ENCODE measurements at places on chromosomes 7 and 10.

- no peak for DNase-seq
These were observed 35.5 kb upstream of the CABCOCO1 start for GRCh38 chr10:61627266-61627665.

DNA sequence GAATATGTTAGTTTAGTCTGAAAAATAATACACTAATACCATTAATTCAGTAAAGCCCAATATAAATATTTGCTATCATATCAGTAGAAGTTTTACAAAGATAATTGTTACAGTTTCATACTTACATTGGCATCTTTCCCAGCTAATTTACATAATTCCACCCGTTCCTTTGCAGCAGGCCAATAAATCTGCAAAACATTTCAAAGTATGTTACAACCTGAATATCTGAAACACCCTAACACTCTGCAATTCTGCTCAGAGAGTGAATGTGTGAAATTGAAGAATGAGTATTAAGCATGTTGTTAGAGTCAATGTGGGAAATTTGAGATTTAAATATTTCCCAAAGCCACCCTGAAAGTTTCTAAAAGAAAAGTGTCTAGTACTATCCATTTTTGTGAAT lies 105.5 kb downstream of the SEMA3D start:
- no peak for DNase-seq

- DNase-seq, result no peak
These were observed 657 bp upstream of the TMEM178B start for GRCh38 chr7:141073173-141073640.

GRCh38 chr10:125084614-125085257 lies 75.6 kb downstream of the CTBP2 start:
- DNase-seq, result no peak

GRCh38 chr10:18216482-18216881 lies 76.3 kb downstream of the CACNB2 start:
- no peak for DNase-seq

- DNase-seq, result no peak
These were observed 38.2 kb upstream of the CFAP46 start for GRCh38 chr10:132980426-132981172.

DNA sequence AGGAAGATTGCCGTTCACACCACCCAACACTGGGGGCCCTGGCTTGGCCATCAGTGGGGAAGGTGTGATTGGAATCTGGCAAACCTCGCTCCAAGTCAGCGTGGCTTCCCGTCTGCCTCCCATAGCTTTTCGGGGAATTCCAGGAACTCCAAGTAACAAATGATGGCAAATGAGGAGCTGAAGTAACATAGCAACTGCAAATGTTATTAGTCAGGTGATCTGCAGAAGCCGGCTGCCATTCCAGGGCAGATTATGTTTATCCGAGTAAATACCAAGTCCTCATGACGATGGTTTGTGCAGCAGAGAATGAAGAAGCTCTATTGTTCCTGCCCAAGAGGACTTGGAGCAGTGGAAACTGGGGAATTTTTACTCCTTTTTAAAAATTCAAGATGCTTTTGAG lies 270.5 kb upstream of the PODXL start:
- no peak for DNase-seq

DNA sequence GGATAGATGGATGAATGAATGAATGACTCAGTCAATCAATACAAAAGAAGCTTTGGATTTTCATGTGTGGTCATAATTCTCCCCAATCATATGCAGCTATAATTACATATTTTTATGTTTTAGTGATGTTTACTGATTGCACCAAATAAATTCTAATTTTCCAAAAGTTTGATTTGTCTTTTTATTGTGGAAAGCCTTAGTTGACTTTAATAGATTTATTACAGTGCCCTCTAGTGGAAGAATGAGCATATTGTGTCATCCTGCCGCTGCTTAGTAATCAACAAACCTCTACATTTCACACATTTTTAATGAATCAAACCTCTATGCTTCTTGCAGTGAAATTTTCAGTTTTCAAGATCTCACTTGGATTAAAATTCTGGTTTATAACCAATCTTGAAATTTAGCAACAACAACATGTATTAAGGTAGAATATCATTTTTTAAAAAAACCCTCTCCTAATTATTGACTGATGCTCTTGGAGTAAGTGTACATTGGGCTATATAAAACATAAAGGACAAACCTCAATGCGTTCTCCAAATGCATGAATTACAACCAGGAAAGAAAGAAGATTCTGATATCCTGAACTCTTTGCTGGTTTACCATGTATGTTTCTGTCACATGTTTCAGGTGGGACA lies 55.6 kb upstream of the PNLIP start:
- no peak for DNase-seq

DNA sequence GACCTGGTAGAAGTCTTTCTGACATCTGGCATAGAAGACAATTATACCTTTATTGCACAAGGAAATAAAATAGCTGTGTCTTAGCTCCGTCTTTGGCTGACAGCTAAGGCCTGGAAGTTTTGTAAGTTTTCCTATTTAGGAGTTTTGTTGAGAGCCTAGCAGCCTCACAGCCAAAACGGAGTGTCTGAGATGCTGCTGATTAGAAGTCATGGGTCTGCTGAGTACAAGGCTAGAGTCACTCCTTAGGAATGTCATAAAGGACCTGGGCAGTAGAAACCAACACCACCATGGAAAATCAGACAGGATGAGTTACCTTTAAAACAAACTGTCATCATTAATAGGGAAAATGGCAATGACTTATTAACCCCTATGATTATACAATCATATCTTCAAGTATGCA lies 442.5 kb downstream of the KCNMA1 start:
- no peak for DNase-seq

DNA sequence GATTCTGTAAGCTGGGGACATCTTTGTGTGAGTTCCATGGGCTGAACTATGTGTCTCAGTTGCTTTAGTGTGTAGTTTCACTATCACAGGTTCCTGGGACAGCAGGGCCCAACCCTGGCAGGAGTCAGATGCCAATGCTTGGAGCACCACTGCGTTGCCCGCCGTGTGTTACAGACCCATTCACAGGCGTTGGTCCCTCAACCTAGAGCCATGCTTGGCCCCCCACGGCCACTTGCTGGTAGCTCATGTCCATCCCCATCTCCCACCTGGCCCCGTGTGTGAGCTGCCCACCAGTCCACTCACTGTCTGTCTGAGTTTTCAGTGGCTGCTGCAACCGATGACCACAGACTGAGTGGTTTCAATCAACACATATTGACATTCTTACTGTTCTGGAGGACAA lies 546.9 kb downstream of the TCERG1L start:
- no peak for DNase-seq

GRCh38 chr7:48158404-48158803 lies 12.9 kb upstream of the ABCA13 start:
- no peak for DNase-seq

GRCh38 chr7:48760528-48761265 lies 163.7 kb upstream of the CDC14C start:
- no peak for DNase-seq

- no peak for DNase-seq
These were observed 5.4 kb downstream of the ZC3HAV1 start for GRCh38 chr7:139104091-139104450.

DNA sequence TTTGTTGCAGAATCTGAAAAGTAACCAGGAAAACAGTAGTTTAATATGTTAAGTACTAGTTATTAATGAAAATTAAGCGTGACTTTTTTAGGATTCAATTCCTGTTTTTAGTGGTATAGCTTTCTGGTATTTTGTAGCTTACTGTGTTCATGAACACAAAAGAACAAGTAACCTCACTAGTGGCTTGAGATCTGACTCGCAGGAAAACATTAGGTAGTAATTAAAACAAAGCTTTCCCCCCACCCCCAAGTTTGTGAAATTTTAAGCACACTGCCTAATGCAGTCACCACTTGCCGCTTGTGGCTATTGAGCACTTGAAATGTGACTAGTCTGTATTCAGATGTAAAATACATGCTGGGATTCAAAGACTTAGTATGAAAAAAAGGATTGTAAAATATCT lies 102.5 kb upstream of the RPA3 start:
- DNase-seq, result no peak

- DNase-seq, result no peak
These were observed 25.2 kb upstream of the ITPRID1 start for GRCh38 chr7:31488562-31489203.

GRCh38 chr7:150968056-150968733 lies 9.9 kb downstream of the KCNH2 start:
- DNase-seq, result no peak

DNA sequence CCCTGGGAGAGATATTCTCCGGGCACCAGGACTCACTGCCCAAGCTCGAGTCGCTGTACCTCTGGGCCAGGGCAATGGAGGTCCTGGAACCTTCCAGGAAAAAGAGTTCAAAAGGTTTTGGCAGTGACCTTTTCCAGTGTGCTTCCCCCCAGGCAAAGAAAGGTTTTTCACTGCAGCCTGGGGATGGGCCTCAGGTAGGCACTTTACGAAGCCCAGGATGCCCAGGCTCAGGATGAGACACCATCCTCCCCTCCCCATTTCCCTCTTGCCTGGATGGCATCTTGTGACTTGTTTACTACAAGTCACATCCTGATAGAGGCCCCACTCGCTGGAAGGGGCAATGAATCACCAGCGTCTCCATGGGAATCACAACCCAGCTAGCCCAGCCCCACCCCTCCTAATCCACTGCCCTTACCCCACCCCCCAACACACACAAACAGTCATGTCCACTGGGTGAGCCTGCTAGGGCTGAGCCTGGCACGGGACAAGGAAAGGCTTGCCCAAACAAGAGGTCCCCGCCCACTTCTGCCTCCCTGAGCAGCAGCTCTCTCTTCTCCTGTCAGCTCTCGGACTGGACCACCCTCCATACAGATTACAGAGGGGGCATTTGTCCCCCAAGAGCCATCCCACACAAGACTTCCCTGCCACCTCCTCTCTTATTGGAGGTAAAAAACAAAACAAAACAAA lies 93.8 kb upstream of the SMNDC1 start:
- no peak for DNase-seq

- DNase-seq, result no peak
These were observed 148.0 kb downstream of the NRCAM start for GRCh38 chr7:108308276-108308675.

DNA sequence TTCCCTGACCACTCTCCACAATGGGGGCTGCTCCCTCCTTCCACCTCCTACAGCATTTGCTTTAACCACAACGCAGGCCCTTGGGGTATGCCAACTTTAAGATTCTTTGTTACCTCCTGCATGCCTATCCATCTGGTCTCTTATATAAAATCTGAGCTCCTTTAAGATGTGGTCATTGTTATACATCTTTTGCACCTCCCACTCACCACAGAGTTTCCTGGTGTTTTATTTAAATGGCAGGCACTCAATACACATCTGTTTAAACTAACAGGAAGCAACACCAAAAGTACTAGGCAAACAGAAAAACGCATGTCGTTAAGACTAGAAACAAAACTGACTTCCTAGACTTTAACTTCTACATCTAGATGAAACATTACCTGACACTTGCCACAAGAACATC lies 36.3 kb downstream of the SLC25A13 start:
- DNase-seq, result no peak

- no peak for DNase-seq
These were observed 51.3 kb upstream of the TCF7L2 start for GRCh38 chr10:112898540-112899390.

- DNase-seq, result no peak
These were observed 386.9 kb upstream of the AUTS2 start for GRCh38 chr7:69211336-69211735.

- no peak for DNase-seq
These were observed 779.4 kb upstream of the LRRN3 start for GRCh38 chr7:110311556-110311955.

GRCh38 chr7:155652156-155653114 lies 8.0 kb downstream of the RBM33 start:
- no peak for DNase-seq

DNA sequence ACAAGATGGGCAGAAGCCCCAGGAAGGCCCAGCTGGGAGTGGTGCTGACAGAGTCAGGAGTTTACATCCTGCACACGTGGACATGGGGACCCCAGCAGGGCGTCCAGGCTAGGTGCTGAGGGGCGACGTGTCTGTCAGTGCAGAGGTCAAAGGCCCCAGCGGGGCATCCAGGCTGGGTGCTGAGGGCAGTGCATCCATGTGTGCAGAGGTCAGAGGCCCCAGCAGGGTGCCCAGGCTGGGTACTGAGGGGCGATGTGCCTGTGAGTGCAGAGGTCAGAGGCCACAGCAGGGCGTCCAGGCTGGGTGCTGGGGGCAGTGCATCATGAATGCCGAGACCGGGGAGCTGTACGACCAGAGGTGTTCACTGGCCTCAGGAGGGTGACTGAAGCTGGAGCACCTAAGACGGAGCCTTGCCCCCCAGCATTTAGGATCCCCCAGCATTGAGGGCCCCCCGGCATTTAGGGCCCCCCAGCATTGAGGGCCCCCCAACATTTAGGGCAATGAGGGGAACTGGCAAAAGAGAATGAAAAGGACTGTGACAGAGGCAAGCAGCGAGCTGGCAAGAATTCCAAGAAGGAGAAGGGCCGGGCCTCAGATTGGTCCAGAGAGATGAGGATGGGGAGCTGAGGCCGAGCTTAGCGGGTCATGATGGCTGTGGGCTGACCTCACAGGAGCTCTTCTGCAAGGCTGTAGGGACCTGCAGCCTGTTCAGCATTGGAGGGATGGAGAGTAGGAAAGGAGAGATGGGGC lies 474.9 kb downstream of the PTPRN2 start:
- no peak for DNase-seq

DNA sequence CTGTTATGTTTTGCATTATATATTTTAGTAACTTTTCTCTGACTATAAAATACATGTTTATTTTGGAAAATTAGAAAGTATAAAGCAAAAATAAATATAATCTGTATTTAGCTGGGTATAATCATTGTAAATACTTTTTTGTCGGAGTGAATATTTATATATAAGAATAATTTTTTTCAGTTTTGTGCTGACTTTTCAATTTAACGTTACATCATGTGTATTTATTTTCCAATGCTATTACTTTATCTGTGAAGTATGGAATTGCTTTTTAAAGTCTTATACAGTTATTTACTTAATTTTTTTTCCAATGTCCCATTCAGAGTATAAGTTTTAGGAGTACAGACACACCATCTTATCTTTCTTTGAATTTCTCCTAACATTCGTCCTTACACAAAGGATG lies 15.2 kb downstream of the AP3M1 start:
- no peak for DNase-seq

DNA sequence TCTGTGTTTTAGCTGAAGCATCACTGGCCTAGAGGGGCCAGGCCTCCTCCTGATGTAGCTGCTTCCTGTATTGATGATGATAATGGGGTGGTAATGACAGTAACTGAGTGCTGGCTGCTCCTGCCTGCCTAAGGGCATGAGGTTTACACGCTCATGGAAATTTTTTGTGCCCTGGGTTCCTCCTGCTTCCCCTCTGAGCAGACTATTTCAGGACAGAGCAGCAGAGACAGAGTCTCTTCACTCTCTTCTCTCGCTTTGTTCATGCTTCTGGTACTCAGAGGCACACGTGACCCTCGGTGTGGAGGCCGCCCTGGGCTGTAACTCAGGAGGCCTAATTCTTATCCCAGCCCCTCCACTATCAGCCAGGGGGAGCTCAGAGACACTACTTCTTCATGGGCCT lies 27.9 kb downstream of the LRRC20 start:
- DNase-seq, result no peak

GRCh38 chr10:67959839-67960476 lies 75.5 kb downstream of the SIRT1 start:
- no peak for DNase-seq

- DNase-seq, result no peak
These were observed 8.9 kb downstream of the CUBN start for GRCh38 chr10:17120694-17121093.
